Activated T-helper 1 cell treated with anti-CD3 and anti-CD28 coated beads, Interleukin-12 subunit alpha, Interleukin-12 subunit beta, Interleukin-2, Interleukin-4 antibody, amounts not matched to agents 30 ng/mL and 10 ng/mL and 1 ng/mL, durations not matched to agents 14 hours and 24 hours and 36 hours (primary cell): ENCODE measurements at places on chromosomes 3 and 15. TPM values are rescaled to one million over a fixed set of nuclear protein-coding genes. Genes with fewer than 3 reads are reported as not detected.

The GRK7 gene
- total RNA-seq = not detected in 2 replicates

The CCR9 gene
- not detected in 2 replicates for total RNA-seq

The GOLGA8G gene
- total RNA-seq = not detected in 2 replicates

The RARB gene
- total RNA-seq = not detected in 2 replicates

The GATA2 gene
- 0.18 and 0.22 TPM in 2 replicates for total RNA-seq

The BCHE gene
- not detected in 2 replicates for total RNA-seq

The PLSCR5 gene
- total RNA-seq = not detected in 2 replicates

The CCR3 gene
- 0.29 TPM in 1 of 2 replicates, not detected in the other for total RNA-seq

The RHCG gene
- total RNA-seq = not detected in 2 replicates

The SENP7 gene
- total RNA-seq = 9.1 and 10.7 TPM in 2 replicates

The ADAM10 gene
- total RNA-seq = 98.7 and 116 TPM in 2 replicates

The TIMP4 gene
- 0.12 TPM in 1 of 2 replicates, not detected in the other for total RNA-seq

The ROBO2 gene
- total RNA-seq = not detected in 2 replicates

The A4GNT gene
- total RNA-seq = not detected in 2 replicates

The DOCK3 gene
- total RNA-seq = 1.5 and 1.6 TPM in 2 replicates

The TYRO3 gene
- 2.6 and 3.0 TPM in 2 replicates for total RNA-seq
